NCI-H1092 treated with DMSO at 0.1 percent for 48 hours (cell line): ENCODE measurements at places on chromosomes 11 and 22.

DNA sequence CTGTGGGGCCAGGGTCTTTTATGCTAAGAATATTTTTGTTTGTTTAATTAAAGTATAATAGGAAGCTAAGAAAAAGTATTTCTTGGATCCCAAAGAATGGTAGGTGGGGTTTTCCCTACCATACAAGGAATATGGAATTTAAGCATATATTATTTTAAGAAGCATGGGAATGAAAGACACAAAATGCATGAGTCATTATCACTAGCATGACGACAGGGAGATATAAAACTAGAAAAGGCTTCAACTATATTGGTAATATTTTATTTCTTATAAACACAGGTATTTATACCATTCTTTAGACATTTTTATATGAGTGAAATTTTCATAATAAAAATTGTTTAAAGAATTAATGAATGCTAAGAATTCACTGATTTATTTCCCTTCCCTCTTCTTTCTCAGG lies 39.3 kb upstream of the SOX6 start:
- DNase-seq, result no peak

DNA sequence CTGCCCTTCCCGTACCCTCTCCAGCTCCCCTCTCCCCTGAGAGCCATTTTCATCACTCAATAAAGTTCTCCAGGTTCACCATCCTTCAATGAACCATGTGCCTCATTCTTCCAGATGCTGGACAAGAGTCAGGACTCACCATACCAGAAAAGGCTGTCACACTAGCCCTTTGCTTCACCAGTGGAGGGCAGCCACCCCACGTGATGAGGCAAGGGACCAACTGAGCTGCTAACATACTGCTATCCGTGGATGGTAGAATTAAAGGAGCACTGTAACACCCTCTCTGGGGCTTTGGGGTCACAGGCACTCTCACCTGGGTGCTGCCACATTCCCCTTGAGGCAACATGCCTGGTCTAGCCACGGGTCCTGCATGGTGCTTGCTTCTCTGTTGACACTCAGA lies 13.1 kb upstream of the OR5I1 start:
- no peak for DNase-seq

- DNase-seq, result no peak
Observed at GRCh38 chr11:134471716-134472455, 59.8 kb upstream of the B3GAT1 start.

DNA sequence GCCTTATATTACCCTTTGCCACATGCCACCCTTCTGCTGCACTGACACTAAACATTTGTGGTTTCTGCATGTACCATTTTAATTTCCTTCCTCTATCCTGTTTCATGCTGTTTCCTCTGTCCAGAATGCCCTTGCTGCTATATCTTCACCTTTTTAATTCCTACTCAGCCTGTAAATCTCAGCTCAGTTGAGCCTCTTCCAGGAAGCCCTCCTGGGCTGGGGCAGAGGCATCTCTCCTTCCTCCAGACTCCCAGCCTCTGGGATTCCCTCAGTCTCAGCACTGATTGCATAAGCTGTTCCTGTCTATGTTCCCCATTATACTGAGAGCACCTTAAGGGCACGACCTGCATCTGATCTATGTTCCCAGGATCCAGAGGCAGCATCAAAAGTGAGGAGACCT lies 98.7 kb downstream of the RNF169 start:
- no peak for DNase-seq
